ENCODE measurements at places on chromosomes 6 and 20.

- H3K27me3 ChIP-seq: no peaks in the 10 kb centered on the region
- peak; percentile 66 for DNase-seq
- H3K36me3 ChIP-seq: no peaks in the 10 kb centered on the region
- no peaks in the 10 kb centered on the region for H3K4me1 ChIP-seq
- no peak overlapping the region for H3K4me3 ChIP-seq
Measured at GRCh38 chr20:58040447-58041290, 187.8 kb downstream of the ANKRD60 start.

DNA sequence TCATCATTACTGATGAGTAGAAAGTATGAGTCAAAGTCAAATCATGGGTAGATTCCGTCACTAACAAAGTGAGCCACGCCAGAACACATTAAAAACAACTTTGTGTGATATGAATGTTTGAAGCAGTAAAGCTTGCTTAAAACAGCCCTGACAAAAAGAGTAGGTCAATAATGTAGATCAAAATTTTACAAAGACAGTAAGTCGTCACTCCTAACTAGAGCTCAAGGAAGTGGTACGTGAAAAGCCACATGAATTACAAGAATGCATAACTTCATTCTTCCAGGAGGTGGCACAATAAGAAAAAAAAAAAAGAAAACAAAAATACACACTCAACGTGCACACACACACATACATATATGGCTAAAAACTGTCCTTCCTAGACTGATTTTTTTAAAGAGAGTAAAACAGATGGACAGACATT is 69.9 kb downstream of the HACE1 start:
- H3K36me3 ChIP-seq: peaks cover 6% of the 10 kb centered on the region
- DNase-seq: no peak
- H3K27me3 ChIP-seq: no peaks in the 10 kb centered on the region
- no peak overlapping the region for H3K4me3 ChIP-seq
- peaks cover 9% of the 10 kb centered on the region for H3K4me1 ChIP-seq
- no peak overlapping the region for H3K27ac ChIP-seq

GRCh38 chr6:148395583-148396101 is 53.0 kb downstream of the SASH1 start:
- DNase-seq: no peak
- no peak overlapping the region for H3K4me3 ChIP-seq
- H3K36me3 ChIP-seq: no peaks in the 10 kb centered on the region
- no peaks in the 10 kb centered on the region for H3K4me1 ChIP-seq

- no peak overlapping the region for H3K4me3 ChIP-seq
- peaks cover 36% of the 10 kb centered on the region for H3K27me3 ChIP-seq
- H3K36me3 ChIP-seq: no peaks in the 10 kb centered on the region
- no peak overlapping the region for H3K27ac ChIP-seq
- H3K4me1 ChIP-seq: no peaks in the 10 kb centered on the region
- DNase-seq: no peak
Measured at GRCh38 chr20:46324379-46324778, 16.1 kb upstream of the CDH22 start.

- H3K4me3 ChIP-seq: no peak overlapping the region
- H3K4me1 ChIP-seq: peaks cover 3% of the 10 kb centered on the region
- no peaks in the 10 kb centered on the region for H3K27me3 ChIP-seq
- no peak for DNase-seq
Measured at GRCh38 chr6:19052219-19052618, 665.1 kb downstream of the RNF144B start.

DNA sequence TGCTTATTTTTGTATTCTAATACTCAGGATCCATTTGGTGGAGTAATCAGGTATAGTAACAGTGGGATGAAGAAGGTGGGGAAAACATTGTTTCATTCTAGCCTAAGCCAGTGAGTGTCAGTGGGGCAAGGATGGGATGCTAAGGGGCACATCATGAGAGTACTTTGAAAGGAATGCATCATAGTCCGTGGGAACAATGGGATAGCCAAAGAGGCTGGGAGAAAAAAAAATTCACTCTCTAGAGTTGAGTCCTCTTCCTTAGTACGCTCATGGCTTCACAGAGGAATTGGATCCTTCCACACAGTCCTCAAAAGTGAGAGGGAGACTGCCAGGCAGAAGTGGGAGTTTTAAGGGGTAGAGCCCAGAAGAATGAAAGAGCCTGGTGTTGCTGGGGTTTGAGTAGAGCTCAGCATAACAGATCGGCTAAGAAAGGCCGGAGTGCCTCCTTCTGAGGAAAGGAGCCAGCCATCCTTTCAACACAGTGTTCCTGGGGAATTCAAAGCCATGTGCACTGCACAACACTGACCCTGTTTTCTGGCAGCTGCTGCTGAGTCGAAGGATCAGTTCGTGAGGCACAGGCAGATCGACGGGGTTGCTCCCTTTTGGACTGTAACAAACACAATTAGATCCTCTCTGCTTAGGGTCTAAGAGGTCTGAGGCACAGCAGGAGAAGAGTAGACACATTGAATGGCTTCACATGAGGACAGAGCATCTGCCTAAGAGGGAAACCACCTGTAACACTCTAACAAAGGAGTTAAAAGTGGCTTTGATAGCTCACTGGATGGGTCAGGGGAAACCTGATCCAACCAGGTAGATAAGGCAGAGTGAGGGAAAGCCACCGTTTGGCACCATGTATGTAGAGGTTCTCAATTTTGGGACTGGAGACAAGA is 61.2 kb downstream of the ELOVL5 start:
- H3K4me1 ChIP-seq: no peaks in the 10 kb centered on the region
- H3K36me3 ChIP-seq: peaks cover 61% of the 10 kb centered on the region
- no peak overlapping the region for H3K27ac ChIP-seq
- no peak for DNase-seq
- no peak overlapping the region for H3K4me3 ChIP-seq
- H3K27me3 ChIP-seq: no peaks in the 10 kb centered on the region

DNA sequence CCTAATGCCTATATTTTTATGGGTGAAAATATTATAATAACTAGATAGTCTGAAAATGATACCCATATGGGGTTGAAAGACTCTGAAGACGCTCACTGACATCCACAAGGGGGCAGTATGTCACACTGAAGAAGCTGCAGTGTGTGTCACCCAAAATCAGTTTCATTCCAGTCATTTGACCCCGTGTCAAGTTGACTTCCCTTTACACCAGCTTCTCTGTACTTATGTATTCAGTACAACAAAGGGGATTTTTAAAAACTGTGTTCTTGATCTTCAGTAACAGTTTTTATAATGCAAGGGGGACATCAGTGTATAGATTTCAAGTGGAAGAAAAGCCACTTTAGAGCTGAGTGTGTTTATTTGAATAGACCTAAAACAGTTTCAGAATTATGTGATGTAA is 19.3 kb downstream of the FAXC start:
- no peaks in the 10 kb centered on the region for H3K36me3 ChIP-seq
- DNase-seq: no peak
- no peak overlapping the region for H3K4me3 ChIP-seq
- no peaks in the 10 kb centered on the region for H3K4me1 ChIP-seq

GRCh38 chr6:41937472-41937860 is 4.1 kb downstream of the CCND3 start:
- H3K36me3 ChIP-seq: peaks cover 56% of the 10 kb centered on the region
- peaks cover 15% of the 10 kb centered on the region for H3K4me1 ChIP-seq

DNA sequence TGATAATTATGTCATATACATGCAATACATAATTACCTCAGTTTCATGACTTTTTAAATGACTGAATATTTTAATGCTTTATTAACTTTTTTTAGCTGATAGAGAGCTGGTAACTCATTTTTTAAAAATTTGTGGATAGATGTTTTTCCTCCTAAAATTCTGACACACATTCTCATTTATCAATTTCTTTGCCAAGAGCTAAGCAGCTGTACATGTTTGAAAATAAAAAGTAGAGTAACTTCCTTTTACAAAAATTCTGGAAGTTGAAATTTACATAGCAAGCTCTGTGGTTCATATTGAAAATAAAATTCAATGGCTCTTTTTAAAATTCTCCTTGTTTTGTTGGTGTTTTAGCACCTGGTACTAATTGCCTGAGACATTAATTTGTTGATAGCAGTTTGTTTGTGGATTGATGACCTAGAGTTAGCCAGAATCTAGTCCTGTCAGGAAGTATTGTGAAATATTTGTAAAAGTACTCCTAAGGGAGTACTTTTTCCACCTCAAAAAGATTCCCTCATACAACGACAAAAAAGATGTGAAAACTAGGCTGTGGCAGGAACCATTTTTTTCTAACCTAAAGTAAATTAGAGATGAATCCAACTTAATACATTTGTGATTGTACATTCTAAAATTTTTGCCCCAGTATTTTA is 621.8 kb downstream of the BCKDHB start:
- H3K27ac ChIP-seq: no peak overlapping the region
- H3K36me3 ChIP-seq: no peaks in the 10 kb centered on the region

- no peak overlapping the region for H3K27ac ChIP-seq
- H3K4me3 ChIP-seq: no peak overlapping the region
- DNase-seq: no peak
- H3K36me3 ChIP-seq: no peaks in the 10 kb centered on the region
Measured at GRCh38 chr6:69337311-69337710, 459.5 kb downstream of the LMBRD1 start.

DNA sequence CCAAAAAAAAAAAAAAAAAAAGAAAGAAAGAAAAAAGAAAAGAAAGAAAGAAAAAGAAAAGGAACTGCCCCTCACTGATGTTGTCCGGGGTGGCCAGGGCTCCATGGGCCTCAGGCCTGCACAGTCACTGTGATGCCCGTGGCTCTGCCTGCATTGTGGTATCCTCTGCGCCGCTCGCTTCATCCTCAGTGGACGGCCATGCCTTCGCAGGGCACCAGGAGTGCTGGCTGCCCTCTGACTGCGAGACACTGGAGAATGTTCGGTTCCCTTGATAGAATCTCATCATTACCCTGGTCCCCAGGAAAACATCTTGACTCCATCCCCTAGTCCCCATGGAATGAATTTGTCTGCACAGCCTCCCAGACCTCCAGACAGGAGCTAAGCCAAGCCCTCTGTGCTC is 61.7 kb downstream of the TMEM242 start:
- H3K27me3 ChIP-seq: no peaks in the 10 kb centered on the region
- no peaks in the 10 kb centered on the region for H3K4me1 ChIP-seq
- H3K4me3 ChIP-seq: no peak overlapping the region
- no peak overlapping the region for H3K27ac ChIP-seq

DNA sequence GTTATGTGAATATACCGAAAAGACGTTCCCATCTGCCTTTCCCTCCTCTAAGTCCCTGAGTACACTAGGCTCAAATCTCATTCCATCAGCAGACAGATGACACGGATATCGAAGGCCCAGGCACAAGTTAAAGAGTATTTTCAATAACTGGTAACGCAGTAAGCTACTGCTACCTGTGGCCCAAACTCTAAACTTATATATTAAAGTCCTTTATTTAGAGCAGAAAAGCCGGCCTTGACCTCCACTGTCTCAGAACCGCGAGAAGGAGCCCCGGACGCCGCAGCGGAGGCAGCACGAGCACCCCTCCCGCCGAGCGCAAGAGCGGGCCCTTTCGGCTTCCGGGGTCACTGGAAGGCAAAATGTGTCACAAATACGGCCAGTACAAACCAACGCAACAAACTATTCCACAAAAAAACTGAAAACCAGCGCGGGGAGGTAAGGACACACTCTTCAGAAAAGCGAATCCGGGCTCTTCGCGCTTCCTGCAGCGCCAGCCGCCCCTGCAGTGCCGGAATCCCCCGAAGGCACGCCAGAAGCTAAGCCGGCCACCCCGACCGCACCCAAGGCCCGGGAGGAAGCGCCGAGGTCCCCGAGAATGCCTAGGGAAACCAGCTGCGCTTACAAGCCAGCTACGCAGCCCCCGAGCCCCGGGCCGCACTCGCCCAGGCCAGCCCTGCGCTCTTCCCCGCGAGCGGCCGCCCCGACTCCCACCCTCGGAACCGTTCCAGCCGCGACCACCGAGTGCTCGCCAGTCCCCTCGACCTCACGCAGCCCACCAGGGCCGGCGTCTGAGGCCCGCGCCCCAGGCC is 681 bp downstream of the DIDO1 start:
- H3K27ac ChIP-seq: peak overlapping the region; percentile 82
- peak; percentile 84 for DNase-seq
- no peaks in the 10 kb centered on the region for H3K27me3 ChIP-seq
- H3K4me1 ChIP-seq: peaks cover 46% of the 10 kb centered on the region
- H3K36me3 ChIP-seq: peaks cover 19% of the 10 kb centered on the region
- H3K4me3 ChIP-seq: peak overlapping the region; percentile 88

DNA sequence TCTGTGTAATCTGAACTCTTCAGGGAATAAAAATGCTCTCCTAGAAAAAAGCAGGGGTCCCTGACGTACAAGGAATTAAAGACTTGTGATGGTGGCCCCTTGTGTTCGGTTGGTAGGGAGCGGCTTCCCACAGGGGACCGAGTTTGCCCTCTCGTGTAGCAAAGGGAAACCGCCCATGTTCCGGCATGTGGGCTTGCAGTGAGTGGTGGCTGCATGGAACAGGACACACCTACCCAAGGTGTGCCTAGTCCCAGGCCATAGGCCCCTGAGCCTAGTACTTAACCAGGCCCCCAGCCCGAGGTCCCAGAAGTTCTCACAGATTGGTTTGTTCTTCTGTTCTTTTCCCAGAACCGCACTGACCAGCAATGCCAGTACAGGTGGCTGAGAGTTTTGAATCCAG is 15.5 kb downstream of the MYBL2 start:
- DNase-seq: peak; percentile 77
- no peak overlapping the region for H3K4me3 ChIP-seq

DNA sequence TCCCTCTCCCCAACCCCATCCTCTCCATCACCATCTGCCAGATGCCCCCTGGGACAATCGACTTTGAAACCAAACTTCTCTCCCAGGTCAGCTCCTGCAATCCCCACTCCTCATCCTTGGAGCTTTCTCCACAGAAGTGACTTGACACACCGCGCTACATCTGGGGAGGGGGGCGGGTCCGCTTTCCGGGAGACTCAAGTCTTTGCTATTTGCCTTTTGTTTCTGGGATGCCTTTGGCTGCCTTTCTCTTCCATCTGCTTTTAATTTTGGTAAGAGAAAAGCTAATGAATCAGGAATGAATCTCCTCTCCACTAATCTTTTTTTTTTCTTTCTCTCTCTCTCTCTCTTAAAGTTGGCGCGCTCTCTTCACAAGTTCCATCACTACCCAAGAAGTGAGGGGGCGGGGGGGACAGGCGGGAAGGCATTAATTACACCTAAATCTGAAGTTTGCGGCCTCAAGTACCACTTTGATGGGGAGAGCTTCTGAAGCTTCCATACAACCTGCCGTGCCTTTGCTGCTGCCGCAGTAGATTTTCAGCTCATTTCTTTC is 664 bp upstream of the TPBG start:
- H3K27ac ChIP-seq: peak overlapping the region; percentile 93
- H3K4me1 ChIP-seq: peaks cover 30% of the 10 kb centered on the region
- peak overlapping the region; percentile 93 for H3K4me3 ChIP-seq
- H3K36me3 ChIP-seq: peaks cover 36% of the 10 kb centered on the region
- H3K27me3 ChIP-seq: no peaks in the 10 kb centered on the region

DNA sequence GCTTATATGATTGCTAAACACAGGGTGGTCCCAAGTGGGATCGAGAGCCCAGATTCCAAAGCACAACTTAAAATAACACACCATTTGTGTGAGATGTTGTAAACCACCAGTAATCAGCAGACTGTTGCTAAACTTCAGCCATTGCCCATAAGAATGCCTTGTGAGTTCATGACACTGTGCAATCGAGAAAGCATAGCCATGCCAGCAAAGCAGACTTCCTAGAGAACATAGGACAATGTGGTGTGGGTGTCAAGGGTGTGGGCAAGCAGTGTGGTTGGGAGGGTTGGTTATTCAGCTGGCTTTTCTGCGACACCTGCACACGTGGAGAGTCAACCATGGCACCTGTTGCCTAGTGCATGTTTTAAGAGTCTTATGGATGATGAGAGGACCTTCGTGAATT is 16.1 kb upstream of the CALHM6 start:
- H3K36me3 ChIP-seq: no peaks in the 10 kb centered on the region
- H3K4me1 ChIP-seq: peaks cover 23% of the 10 kb centered on the region
- no peaks in the 10 kb centered on the region for H3K27me3 ChIP-seq
- H3K4me3 ChIP-seq: no peak overlapping the region
- no peak for DNase-seq
